AG04449 (cell line): ENCODE measurements at places on chromosomes 2 and 18.

DNA sequence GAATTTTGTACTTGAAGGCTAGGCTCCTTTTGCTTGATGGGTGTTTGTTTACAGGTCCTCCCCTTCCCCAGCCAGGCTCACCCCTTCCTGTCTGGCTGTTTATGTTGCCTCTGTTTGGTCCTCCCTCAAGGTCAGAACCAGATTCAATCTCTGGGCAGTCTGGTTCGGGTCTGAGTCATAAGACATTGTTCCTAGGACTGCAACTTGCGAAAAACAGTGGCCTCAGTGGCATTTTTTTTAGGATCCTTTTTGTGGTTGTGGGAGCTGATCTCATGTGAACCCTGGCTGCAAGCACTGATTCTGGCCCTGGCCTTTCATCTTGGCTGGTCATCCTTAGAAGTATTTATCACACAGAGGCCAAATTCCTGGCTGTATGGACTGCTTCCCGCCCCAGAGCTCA lies 370.4 kb downstream of the CLIP4 start:
- no peak for DNase-seq

GRCh38 chr2:201432621-201433393 lies 18.5 kb downstream of the TRAK2 start:
- DNase-seq, result no peak

GRCh38 chr2:157158111-157158510 lies 99.4 kb upstream of the GALNT5 start:
- no peak for DNase-seq

- DNase-seq, result no peak
Measured at GRCh38 chr2:112074506-112074905, 19.4 kb downstream of the TMEM87B start.

- no peak for DNase-seq
Measured at GRCh38 chr2:221322741-221323140, 249.4 kb downstream of the EPHA4 start.

GRCh38 chr18:38025433-38026038 lies 459.9 kb upstream of the CELF4 start:
- DNase-seq, result no peak

DNA sequence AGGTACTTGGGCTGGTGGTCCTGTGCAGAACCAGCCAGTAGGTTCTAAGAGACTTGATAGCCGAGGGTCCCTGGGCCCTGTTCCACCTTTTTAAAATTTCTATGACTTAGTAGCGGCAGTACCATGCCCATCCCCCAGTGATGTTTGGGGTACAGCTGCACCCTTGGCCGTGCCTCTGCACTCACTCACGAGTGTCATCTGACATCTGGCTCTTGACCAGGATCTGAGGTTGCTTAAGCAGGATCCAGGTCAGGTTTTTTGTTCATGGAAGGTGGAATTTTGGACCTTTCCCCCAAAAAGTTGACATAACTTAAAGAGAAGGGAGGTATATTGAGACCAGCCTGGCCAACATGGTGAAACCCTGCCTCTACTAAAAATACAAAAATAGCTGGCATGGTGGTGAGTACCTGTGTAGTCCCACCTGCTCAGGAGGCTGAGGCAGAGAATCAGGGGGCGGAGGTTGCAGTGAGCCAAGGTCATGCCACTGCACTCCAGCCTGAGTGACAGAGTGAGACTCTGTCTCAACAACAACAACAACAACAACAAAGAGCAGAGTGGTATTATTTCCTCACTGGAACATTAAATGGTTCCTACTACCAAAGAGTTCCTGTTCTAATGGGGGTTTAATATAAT lies 163.6 kb downstream of the NEDD4L start:
- no peak for DNase-seq

DNA sequence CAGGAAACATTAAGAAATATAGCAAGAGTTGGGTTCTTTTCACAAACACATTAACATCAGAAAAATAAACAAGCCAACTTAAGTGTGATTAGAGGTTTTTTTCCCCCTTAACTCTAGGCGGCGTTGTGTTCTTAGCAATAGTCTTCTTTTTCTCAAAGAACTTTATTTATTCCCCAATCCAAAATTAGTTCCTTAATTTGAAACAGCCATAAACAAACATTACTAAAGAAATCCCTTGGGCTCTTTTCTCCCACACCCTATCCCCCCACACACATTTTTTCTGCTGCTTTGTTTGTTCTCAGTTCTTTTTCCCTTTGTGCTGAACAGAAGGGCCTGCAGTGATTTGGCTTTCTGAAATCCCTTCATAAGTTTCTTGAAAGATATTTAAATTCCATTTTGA lies 13.2 kb upstream of the MYO1B start:
- no peak for DNase-seq

DNA sequence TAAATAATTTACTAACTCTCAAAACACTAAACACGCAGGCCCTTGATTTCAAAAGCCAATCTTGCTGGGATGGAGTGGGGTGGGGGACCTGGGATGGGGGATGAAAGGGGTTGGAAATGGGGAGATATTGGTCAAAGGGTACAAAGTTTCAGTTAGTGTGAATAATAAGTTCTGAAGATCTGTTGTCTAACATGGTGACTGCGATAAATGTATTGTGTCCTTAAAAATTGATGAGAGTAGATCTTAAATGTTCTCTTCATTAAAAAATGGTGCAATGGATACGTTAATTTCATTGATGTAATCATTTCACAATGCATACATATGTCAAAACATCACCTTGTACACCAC lies 505 bp upstream of the ACYP2 start:
- DNase-seq, result no peak

DNA sequence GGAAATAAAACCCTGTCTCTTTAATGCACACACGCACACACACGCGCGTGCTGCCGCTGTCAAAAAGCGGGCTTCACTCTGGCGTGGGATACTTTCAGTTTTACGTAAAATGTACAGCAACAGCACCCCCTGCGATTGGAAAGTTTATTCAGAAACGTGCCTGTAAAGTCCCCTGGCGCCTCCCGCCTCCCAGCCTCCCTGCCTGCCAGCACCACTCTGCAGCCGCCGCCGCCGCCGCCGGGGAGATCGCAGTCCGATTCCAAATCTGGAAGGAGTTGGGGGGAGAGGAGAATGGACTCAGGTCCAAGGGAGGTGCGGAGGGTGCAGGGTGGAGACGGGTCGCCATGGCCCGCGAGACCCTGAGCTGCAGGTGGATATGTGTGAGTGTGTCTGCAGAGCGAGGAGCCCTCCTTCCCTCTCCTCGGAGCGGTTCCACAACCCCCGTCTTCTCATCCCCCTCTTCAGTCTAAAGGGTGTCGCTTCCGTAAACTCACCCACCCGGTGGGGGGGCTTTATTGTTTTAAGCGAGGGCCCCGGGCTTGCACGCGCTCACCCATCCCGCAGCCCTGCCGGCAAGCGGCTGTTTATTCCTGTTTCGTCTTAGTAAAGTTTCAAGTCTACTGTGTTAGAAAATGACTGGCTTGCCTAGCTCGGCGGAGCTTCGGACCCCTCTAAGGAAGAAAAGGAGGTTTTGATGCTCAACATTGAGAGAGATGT lies 1.8 kb upstream of the BCL11A start:
- DNase-seq, result no peak
